ENCODE measurements at places on chromosomes 13 and 19.

DNA sequence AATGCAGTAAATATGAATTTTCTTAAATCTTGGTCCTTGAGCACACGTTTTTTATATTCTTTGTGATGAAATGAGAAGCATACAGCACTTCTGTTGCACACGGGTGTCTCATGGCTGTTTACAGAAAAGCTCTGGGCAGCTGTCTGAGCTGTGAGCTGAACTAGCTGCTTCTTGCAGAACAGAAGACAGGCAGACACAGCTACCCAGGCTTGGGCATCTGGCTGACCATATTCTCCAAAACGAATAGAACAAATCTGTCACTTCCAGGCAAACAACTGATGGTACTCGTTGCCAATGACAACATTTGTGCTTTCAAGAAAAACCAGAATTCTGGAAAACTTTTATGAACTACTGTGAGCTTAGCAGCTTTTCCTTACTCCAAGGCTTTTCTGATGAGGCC is 16.2 kb downstream of the PCID2 start:
- DNase-seq, result no peak

GRCh38 chr13:27001705-27002104 is 169.9 kb downstream of the USP12 start:
- no peak for DNase-seq

GRCh38 chr19:14479309-14479974 is 4.3 kb upstream of the PTGER1 start:
- DNase-seq, result no peak

- no peak for DNase-seq
These were observed 3.8 kb downstream of the FXYD7 start for GRCh38 chr19:35146746-35147459.

- DNase-seq, result peak; percentile 90
These were observed at the start of gene ZNF681 for GRCh38 chr19:23758187-23759074. Gene ZNF681, minus strand, starts transcription at chr19:23758891. Its CDS starts 142 bp downstream, at chr19:23758749.

GRCh38 chr19:38394488-38394887 is 6.0 kb downstream of the SPRED3 start:
- no peak for DNase-seq

- no peak for DNase-seq
These were observed 139.6 kb downstream of the CACNA1A start for GRCh38 chr19:13366529-13367143.

GRCh38 chr19:40791349-40791748 is 7.6 kb upstream of the EGLN2 start:
- DNase-seq, result no peak

DNA sequence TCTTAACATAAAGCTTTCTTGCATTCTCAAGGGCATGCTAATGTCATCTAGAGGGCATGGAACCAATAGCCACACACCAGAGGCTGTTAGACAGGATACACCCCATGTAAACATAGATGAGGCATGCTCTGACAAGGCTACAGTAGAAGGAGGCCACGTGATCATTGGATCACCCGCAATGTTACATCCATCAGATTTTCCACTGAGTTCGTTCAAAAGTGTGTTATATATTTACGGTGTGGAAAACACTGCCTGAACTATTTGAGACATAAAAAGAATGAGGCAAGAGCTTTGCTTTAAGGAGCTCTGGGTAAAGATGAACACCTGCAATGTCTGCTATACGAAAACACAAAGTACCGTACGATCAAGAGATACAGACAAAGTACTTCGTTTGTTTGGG is 817.5 kb upstream of the SLC10A2 start:
- peak; percentile 52 for DNase-seq

DNA sequence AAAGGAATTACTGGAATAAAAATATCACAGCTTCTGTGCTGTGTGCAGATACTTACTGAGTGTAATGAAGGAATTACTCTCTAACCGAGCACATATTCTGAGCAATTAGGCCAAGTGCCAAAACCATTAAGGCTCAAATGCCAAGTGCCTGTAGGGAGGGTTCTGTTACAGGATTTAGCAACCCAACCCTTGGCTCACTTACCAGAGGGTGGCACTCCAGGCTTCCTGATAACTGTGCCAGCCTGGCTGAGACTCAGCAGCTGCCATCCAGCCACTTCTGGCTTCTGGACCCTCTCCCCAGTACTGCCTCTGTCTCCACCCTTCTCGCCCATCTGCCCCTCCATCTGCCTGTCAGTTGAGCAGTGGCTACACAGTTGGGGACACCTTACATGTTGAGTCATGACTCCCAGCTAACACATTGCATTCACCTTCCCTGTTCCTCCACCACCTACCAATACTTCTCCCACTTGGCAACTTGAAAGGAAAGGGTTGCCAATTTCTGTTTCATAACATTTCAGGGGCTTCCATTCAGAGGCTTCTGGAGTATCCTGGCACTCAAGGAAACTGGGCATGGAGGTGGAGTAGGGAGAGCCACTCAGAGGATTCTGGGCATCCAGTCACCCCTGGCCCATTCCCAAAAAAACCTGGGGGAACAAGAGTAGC is 110.5 kb downstream of the COG6 start:
- peak; percentile 72 for DNase-seq

- DNase-seq, result no peak
These were observed 5.6 kb upstream of the GPR42 start for GRCh38 chr19:35365303-35365702.

DNA sequence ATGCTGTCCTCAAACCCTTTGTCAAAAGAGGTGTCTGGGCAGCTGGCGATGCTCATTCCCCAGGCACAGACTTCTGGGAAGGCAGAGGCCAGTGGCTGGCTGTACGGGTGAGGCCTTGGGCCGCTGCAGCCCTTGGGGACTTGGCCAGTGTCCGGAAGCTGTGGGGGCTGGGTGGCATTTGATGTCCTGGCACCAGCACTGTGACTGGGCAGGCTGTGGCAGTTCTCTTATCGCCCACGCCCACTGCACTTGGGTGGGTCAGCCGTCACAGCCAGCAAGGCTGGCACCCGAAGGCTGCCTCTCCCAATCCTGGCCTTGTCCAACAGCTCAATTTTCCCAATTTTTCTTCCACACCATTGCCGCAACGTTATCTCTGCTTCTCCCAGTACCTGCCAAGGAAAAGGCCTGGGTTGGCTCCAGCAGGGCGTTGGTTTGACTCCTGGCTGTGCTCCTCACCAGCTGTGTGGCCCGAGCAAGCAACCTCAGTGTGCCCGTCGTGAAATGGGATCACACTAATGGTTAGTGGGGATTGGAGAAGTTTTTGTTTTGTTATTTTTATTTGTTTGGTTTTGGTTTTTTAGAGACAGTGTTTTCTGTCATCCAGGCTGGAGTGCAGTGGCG is 12.7 kb upstream of the SLC44A2 start:
- DNase-seq, result peak; percentile 59
